ENCODE measurements at places on chromosomes 2 and 18.

GRCh38 chr2:142865924-142866323 is 11.5 kb upstream of the KYNU start:
- DNase-seq: no peak

DNA sequence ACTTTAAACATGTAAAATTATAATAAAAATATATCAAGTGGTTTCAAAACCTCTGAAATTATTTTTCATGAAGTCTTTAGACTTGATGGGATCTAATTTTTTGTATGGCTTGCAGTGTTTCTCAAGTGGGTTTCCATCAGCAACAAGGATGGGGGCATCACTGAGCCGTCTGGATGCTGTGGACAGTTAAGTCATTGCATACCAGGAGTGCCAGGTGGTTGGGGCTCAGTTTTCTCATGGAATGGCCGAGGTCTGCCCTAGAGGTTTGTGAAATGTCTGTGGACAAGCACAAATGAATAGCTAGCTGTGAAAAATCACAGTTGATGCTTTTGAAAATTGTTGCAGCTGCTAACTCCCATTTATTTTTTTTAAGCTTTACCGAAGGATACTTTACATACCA is 1.7 kb downstream of the PRELID3A start:
- DNase-seq: no peak

DNA sequence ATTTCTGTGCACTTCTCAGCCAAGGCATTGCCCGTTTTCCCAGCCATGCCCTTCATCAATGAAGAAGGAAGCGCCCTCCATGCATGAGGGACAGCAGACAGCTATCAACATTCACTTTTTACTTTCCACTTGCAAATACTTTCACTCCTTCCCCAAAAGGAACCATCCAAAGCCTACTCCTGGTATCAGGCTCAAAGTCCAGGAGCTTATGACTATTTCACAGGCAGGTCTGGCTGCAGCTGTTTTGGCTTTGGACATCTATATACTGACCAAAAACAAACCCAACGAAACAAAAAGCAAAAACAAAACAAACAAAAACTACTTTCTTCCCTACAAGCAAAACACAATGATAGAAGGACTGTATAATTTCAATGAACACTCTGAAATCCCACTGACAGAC is 825.1 kb downstream of the RNF144A start:
- no peak for DNase-seq

GRCh38 chr2:215553946-215554345 is 118.1 kb upstream of the FN1 start:
- no peak for DNase-seq

DNA sequence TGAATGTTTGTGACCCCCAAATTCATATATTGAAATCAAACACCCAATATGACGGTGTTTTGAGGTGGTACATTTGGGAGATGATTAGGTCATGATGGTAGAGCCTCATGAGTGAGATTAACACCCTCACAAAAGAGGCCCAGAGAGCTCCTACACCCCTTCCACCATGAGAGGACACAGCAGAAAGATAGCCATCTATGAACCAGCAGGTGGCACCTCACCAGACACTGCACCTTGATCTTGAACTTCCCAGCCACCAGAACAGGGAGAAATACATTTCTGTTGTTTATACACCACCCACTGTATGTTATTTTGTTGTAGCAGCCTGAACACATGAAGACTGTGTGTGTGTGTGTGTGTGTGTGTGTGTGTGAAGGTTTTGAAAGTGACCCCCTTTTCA is 58.1 kb downstream of the ST3GAL5 start:
- no peak for DNase-seq

- no peak for DNase-seq
Observed at GRCh38 chr2:241813644-241814392, 4.8 kb downstream of the NEU4 start.

DNA sequence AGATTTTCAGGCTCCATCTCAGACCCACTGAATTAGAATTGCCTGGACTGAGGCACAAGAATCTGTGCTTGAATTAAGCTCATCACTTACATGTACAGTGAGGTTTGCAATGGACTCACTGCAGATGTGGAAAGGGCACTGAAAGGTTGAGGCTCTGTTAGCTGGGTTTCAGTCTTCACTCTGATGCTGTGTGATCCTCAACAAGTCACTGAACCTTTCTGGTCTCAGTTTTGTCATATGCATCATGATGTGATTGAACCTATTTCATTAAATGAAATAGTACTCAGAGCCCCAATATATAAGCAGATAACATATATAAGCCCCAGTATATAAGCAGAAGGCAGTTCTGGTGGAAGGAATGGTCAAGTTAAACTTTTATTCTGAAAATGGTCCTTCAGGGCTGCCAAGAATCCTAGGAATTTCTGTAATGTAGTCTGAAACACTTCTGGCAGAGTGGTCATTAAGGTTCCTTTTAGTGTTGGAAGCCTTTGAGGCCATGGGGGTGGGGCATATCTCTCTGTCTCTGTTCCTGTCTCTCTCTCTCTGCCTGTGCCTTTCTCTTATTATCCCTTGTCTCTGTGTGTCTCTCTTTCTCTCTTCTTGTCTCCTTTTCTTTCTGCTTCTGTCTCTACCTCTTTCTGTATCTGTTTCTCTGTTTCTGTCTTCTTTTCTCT is 110.4 kb downstream of the ADCYAP1 start:
- DNase-seq: no peak

GRCh38 chr2:88824951-88825350 is 133.5 kb downstream of the RPIA start:
- DNase-seq: no peak

GRCh38 chr2:180728928-180729559 is 251.4 kb upstream of the UBE2E3 start:
- DNase-seq: no peak

GRCh38 chr2:21267232-21267835 is 143.6 kb downstream of the TDRD15 start:
- no peak for DNase-seq

DNA sequence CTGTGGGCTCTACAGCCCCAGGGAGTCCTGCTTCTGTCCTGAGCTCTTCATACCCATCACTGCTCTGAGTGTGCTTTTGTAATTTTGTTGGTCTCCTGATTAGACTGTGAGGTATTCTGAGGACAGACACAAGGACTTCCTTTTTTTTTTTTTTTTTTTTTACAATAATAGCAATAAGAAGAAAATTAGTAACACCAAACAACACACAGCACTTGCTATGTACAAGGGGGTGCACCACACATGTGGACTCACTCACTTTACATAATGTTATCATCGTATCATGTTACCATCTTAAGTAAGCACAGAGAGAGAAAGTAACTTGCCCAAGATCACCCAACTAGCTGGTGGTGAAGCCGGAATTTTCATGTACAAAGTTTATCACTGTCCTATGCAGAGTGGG is 34.6 kb downstream of the MBP start:
- no peak for DNase-seq

- DNase-seq: no peak
Observed at GRCh38 chr2:213475433-213475832, 191.2 kb downstream of the SPAG16 start.

DNA sequence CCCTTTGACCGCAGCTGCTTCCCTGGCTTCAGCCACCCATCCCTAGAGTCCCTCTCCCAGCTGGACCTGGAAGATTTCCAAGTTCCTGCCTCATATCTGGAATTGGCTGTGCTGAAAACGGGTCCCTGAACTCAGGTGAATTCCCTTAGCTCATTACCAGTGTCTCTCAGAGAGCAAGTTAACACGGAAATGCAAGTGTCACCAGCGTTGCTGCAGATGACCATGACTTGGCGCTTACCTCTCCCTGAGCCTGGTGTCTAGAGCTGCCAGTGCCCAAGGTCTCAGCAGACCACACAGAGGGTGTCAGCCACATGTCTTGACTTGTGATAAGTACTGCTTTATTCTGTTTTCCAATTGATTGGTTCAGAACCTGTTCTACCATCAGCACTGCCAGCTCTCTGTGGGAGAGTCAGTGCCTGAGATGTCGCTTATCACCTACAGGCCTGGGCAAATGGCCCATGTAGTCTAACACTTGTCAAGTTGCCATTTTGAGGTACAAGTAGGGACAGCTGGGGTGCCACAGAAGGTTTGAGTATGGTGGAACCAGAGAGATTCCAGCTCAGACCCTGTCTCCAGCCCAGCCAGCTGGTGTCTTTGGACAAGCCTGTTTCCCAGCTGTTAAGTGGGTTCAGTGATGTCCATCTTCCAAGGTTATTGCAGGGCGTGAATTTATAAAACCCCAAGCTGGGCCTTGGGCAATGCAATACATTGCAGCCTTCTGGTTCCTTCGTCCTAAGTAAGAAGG is 48.7 kb downstream of the LYPD1 start:
- DNase-seq: no peak

DNA sequence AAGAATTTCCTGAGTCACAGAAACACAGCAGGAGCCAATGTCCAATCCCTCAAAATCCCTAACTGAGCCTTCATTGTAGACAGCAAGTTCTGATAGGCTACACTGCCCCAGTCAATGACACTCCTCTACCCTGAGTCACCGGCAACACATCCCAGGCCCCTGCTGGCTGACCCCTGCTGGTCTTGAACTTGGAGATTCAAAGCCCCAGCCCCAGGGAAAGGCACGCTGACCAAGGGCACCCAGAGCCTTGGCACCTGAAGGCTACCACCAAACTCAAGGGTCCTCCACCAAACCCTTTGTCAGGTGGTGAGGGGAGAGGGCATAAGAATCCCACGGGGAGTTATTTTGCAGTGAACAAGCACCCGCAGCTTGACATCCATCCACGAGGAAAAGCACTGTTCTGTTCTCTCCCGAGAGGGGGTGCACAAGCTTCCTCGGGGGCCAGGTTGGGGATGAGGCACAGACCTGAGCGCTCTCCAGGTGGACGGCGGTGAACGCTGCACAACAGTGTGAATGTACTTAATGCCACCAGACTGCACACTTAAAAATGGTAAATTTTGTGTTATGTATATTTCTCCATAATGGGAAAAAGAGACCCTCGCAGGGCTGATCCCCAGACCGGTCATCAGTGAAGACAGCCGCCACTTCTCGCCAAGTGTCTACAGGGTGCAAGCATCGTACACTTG is 46.9 kb downstream of the TFCP2L1 start:
- no peak for DNase-seq

DNA sequence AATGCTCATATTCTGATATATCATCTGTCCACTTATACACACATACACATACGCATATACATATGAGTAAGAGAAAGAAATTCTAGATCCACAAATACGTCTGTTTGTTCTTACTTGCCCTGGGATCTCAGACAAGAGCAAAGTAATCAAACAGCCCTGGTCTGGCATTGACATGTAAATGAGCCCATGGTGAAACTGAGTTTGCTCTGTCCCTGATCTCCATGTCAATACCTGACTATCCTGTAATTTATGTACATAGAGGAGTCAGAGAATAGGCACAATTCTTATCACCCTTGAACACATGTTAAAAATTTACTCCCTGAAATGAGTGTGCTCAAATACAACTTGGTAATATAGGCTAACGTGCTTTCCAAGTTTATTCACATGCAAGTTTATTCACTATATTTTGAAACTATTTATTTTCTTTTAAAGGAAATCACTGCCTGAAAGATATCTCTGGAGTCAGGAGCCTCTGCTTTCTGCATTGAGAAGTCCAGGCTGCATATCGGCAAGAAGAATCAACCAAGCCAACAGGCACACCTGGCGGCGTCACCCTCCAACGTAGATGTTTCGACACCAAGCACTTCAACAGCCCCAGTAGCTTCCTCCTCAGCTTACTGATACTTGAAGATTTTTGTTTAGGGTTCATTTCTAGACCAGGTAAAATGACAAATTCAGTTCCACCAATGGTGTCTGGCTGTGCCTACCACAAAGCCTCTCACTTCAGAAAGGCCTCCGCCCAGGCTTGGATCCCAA is 100.6 kb downstream of the CMPK2 start:
- no peak for DNase-seq

DNA sequence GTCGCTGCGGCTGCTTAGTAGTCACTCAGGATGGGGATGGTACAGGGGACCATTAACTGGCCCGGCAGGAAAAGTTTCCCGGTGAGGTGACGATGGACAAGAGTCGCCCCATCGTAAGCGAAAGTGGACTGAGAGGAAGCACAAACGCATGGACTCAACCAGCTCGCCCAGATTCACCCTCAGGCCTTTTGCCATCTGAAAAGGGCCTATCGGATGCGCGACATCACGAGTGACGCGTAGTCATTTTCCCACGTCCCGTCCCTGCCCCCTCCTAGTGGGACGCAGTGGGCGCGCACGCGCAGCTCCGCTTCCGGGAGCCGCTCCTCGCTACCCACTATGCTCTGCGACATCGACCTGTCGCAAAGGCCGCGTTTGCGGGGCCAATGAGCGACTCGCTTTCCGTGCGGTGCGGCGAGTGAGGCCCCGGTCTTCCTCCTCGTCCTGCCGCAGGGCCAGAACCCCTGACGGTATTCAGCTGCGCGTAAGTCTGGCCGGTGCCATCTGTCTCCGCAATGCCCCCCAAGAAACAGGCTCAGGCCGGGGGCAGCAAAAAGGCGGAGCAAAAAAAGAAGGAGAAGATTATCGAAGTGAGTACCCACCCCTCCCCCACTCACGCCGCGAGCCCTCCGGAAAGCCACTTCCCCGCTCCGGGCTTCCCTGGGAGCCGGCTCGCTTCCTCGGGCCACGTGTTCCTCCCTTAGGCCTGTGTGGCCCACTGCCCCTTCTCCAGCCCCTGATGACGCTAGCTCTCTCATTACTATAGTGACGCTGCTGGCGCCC is at the start of gene ZC3H15:
Gene ZC3H15 (plus strand): TSS at position 390 of the 780 bp plus-strand sequence. CDS start 123 bp downstream, at position 513.
- DNase-seq: peak; percentile 94

GRCh38 chr2:85813982-85814801 is 60.4 kb downstream of the ATOH8 start:
- peak; percentile 70 for DNase-seq

- no peak for DNase-seq
Observed at GRCh38 chr2:209845666-209846065, 74.0 kb downstream of the UNC80 start.

- DNase-seq: no peak
Observed at GRCh38 chr2:216300906-216301305, 71.4 kb downstream of the MARCHF4 start.

- no peak for DNase-seq
Observed at GRCh38 chr2:24259316-24259715, 84.5 kb downstream of the FAM228A start.

- no peak for DNase-seq
Observed at GRCh38 chr2:234081970-234082822, 31.7 kb downstream of the SPP2 start.

DNA sequence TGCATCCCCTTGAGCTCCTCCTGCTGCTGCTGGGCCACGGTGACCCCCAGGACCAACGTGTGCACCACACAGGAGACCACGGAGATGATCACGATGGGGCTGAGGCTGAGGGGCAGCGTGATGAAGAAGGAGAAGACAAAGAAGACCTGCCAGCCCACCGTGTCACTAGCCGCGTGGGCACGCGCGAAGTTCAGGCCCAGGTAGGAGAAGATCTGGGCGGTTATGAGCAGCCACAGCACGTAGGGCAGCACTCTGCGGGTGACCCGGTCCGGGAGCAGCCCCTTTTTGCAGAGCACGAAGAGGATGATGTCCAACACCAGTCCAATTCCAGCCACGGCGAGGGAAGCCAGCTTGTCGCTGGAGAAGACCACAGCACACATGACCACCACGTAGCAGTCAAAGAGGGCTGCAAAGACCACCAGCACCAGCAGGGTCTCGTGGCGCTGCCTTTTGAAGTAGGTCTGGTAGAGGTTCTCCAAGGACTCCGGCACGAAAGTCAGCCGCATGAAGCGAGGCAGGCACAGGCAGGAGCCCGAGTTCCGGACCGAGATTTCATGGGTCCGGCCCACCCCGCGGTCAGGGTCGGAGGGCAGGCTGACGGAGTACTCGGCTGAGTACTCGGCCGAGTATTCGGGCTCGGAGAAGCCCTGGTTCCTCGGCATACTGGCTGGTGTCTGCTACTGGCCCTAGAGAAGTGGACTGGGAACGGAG is 1.6 kb downstream of the ADCY3 start:
- DNase-seq: no peak
